ENCODE measurements at places on chromosomes 12 and 14. TPM values are rescaled to one million over a fixed set of nuclear protein-coding genes. Genes with fewer than 3 reads are reported as not detected.

Gene C3AR1
- total RNA-seq = 6.6 TPM

Gene MYL2
- total RNA-seq = not detected

Gene CIROP
- not detected for total RNA-seq

Gene RIN3
- 31.8 TPM for total RNA-seq

Gene TMEM179
- 1.5 TPM for total RNA-seq

Gene CARMIL3
- 3.3 TPM for total RNA-seq

DNA sequence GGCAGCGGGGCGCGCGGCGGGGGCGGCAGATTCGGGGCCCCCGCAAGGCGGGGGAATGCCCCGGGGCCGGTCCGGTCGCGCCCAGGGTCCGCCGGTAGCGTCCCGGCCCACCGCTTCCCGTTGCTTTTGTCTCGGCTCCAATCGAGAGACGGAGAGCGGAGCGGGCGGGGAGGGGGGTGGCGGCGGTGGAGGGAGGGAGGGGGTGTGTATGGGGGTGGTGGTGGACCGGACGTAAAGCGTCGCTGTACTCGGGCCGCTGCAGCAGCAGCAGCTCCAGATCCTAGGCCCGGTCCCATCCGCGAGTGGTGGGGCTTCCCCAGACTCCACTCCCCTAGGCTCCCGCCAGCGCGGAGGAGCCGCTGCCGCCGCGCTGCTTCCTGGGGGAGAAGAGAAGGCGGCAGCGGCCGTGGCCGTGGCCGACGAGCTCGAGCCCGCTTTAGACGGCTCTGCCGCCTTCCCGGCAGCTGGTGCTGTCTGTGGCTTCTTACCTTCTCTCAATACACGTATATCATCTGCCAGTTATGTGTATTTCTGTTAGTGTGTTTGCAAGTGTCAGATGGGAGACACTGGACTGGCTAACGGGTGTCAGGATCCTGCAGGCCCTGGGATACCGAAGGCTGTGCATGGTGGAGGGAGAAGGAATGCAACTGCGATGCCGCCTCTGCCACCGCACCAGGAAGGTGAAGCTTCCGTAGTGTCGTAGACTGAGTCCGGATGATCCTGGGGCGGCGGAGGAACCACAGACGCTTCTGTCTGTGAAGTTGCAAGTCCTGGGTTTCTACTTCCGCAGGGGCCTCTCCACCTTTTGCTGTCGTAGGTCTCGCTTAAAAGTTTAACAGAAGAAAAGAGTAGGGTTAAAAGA is 508 bp downstream of the CNOT2 start:
- peaks cover 44% of the 10 kb centered on the region for H3K4me1 ChIP-seq
- peak overlapping the region; percentile 87 for H3K27ac ChIP-seq
- H3K4me3 ChIP-seq = peak overlapping the region; percentile 70
- H3K27me3 ChIP-seq = no peaks in the 10 kb centered on the region
- DNase-seq = peak; percentile 85

- peak overlapping the region; percentile 22 for H3K27ac ChIP-seq
- no peak for DNase-seq
- H3K4me1 ChIP-seq = no peaks in the 10 kb centered on the region
- peak overlapping the region; percentile 54 for H3K4me3 ChIP-seq
- no peaks in the 10 kb centered on the region for H3K27me3 ChIP-seq
These were observed 641 bp downstream of the LRRC43 start for GRCh38 chr12:122183588-122183940.

- H3K4me1 ChIP-seq = no peaks in the 10 kb centered on the region
- no peaks in the 10 kb centered on the region for H3K27me3 ChIP-seq
- H3K4me3 ChIP-seq = no peak overlapping the region
- H3K36me3 ChIP-seq = no peaks in the 10 kb centered on the region
- no peak for DNase-seq
These were observed 103.0 kb downstream of the PUS7L start for GRCh38 chr12:43655586-43655985.

DNA sequence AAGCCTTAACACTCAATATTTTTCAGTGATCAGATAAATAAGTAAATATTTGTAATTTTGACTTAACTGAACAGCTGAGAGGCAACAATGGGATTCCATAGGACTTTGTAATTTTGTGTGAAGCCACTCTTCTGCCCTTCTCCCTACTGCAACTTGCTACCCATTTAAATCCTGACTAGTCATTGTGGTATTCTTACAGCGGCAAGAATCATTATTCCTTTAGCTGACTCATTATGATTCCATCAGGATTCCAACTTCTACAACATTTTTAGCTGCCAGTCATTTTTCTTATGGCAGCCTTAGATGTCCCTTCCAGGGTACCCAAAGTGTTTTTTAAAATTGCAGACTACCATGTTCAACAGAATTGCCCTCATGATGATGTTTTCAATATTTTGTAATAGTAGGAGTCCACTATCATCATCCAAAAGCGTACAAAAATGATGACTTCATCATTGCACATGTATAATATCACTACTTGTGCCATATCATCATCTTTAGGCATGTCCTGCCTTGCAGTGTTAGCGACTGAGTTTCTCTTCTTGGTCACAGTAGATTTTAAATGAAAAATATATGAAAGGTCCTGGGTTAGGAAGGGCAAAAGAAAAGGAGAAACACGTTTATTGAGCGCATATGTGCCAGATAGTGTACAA is 5.1 kb upstream of the MAGOHB start:
- no peak overlapping the region for H3K27ac ChIP-seq
- no peaks in the 10 kb centered on the region for H3K36me3 ChIP-seq
- peaks cover 3% of the 10 kb centered on the region for H3K4me1 ChIP-seq
- no peak overlapping the region for H3K4me3 ChIP-seq
- no peaks in the 10 kb centered on the region for H3K27me3 ChIP-seq
- no peak for DNase-seq

GRCh38 chr12:20602641-20603391 is 92.3 kb upstream of the SLCO1C1 start:
- H3K27me3 ChIP-seq = no peaks in the 10 kb centered on the region
- DNase-seq = no peak
- H3K4me3 ChIP-seq = no peak overlapping the region
- H3K36me3 ChIP-seq = no peaks in the 10 kb centered on the region

- DNase-seq = no peak
- H3K36me3 ChIP-seq = peaks cover 56% of the 10 kb centered on the region
- no peaks in the 10 kb centered on the region for H3K4me1 ChIP-seq
These were observed 58.9 kb upstream of the ANKS1B start for GRCh38 chr12:100043631-100044030.

- H3K27ac ChIP-seq = no peak overlapping the region
- no peaks in the 10 kb centered on the region for H3K36me3 ChIP-seq
- peaks cover 32% of the 10 kb centered on the region for H3K4me1 ChIP-seq
- no peak overlapping the region for H3K4me3 ChIP-seq
- no peaks in the 10 kb centered on the region for H3K27me3 ChIP-seq
These were observed 11.9 kb downstream of the AEBP2 start for GRCh38 chr12:19451196-19451595.

DNA sequence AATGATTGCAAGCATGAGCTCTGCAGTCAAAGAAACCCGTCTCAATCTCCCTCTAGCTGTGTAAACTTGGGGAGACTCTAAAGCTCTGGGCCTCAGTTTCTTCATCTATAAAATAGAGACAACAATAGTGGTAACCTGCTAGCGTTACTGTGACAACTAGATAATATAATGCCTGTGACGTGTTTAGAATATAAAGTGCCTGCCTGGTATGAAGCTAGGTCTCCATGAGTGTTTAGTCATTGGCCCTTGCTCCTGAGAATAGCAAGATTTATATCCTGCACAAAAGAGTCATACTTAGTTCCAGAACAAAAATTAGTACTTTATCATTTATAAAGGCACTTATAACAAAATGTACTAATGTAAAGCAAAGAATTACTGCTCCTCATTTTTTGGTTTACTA is 8.8 kb upstream of the DCP1B start:
- no peaks in the 10 kb centered on the region for H3K36me3 ChIP-seq
- no peak overlapping the region for H3K4me3 ChIP-seq
- H3K4me1 ChIP-seq = no peaks in the 10 kb centered on the region
- no peak for DNase-seq

DNA sequence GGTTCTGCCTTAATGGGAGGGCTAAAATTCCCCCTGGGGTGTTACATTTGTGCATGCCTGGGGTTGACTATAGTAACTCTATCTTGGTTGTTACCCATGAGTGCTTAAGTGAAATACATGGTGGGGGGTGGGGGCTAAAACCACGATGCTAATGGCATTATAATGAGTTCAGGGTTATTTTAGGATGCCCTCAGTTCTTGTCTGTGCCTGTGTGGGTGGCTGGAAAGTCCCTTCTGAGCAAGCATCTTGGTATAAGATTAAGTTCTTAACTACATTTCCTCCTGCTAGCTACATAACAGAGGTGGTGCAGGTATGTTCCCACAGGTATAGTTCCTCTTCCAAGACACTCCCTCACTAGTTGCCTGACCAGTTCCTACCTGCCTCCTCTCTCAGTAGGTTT is 822.3 kb downstream of the LRFN5 start:
- H3K27ac ChIP-seq = no peak overlapping the region
- no peak overlapping the region for H3K4me3 ChIP-seq
- no peaks in the 10 kb centered on the region for H3K4me1 ChIP-seq
- H3K27me3 ChIP-seq = no peaks in the 10 kb centered on the region
- H3K36me3 ChIP-seq = no peaks in the 10 kb centered on the region
- DNase-seq = no peak

DNA sequence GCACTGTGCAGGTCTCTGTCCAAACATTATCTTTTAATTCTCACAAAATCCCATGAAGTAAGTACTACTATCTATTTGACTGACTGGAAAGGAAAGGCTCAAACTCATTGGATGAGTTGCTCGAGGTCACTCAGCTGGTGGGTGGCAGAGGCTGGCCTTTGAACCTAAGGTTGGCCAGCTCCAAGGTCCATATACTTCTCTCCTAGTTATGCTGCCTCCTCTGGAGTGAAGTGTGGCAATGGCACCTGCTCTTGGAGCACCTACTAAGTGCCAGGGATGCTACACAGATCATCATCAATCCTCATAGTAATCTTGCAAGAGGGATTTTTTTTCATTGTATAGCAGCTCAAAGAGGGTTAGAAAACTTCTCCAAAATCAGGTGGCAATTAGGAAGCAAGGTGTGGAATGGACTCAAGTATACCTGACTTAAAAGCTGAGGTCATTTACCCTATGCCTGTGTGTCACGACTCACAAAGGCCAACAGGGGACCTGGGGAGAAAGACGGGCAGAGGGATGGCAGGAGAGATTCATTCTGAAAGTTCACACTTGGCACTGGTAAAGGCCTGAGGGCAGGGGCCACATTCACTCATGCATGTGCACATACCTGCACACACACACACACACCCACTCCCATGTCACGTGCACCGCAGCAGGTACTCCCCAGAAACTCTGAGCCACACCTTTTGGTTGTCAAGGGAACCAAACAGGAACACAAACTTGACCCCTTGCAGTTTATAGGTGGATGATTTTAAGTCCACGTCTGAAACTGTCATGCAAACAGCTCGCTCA is 146.4 kb downstream of the FOXN3 start:
- no peak overlapping the region for H3K4me3 ChIP-seq
- H3K36me3 ChIP-seq = no peaks in the 10 kb centered on the region
- no peaks in the 10 kb centered on the region for H3K27me3 ChIP-seq

DNA sequence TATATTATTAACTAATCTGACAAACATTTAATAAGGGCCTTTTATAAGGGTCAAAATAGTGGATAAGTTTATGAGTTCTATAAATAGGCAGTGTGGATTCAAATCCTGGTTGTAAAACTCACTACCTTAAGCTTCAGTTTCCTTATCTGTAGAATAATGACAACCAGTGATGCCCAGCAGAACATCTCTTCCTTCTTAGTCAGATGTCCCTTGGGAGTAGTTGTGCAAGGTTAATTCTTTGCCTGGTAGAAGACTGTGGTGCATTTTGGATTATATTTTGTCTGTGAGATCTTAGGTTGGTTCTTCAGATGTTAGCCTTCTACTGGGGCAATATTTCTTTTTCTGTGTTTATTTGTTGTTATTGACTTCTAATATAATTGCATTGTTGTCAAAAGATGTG is 59.5 kb downstream of the ARID2 start:
- H3K36me3 ChIP-seq = no peaks in the 10 kb centered on the region
- no peak for DNase-seq
- no peak overlapping the region for H3K27ac ChIP-seq
- no peaks in the 10 kb centered on the region for H3K4me1 ChIP-seq
- no peaks in the 10 kb centered on the region for H3K27me3 ChIP-seq
- no peak overlapping the region for H3K4me3 ChIP-seq

DNA sequence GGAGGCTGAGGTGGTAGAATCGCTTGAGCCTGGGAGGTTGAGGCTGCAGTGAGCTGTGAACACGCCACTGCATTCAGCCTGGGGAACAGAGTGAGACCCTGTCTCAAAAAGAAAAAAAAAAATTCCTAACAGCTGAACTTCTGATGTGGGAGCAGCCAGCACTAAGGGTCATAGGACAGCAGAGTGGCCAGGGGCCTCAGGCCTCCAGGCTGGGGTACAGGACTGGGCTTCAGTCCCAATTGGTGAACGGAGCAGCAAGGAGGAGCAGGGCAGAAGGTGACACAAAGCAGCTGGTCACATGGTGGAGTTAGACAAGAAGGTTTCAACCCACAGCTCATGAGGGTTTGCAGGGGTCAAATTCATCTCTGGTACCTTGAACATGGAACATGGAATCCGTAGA is 40.8 kb upstream of the NRXN3 start:
- H3K27me3 ChIP-seq = no peaks in the 10 kb centered on the region
- H3K4me1 ChIP-seq = no peaks in the 10 kb centered on the region
- no peak overlapping the region for H3K27ac ChIP-seq
- no peak for DNase-seq
- H3K4me3 ChIP-seq = no peak overlapping the region

DNA sequence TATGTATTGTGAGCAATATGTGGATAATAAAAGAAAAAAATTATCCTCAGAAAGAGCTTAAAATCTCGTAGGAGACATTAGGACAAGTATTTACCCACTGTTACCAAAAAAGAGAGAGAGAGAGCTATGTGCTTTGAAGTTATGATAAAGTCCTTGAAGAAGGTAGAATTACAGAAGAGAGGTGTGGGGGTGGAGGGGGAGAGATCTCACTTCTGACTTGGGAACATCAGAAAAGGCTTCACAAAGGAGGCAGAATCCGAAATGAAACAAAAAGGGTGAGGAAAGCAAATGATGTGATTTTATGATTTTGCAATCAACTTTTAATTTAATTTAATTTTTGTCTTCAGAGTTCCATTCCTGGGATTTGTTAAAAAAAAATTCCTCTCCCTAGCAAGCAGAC is 311.8 kb upstream of the ATP2B1 start:
- peaks cover 12% of the 10 kb centered on the region for H3K4me1 ChIP-seq
- no peak for DNase-seq
- H3K36me3 ChIP-seq = no peaks in the 10 kb centered on the region
- H3K27me3 ChIP-seq = no peaks in the 10 kb centered on the region
- no peak overlapping the region for H3K27ac ChIP-seq

DNA sequence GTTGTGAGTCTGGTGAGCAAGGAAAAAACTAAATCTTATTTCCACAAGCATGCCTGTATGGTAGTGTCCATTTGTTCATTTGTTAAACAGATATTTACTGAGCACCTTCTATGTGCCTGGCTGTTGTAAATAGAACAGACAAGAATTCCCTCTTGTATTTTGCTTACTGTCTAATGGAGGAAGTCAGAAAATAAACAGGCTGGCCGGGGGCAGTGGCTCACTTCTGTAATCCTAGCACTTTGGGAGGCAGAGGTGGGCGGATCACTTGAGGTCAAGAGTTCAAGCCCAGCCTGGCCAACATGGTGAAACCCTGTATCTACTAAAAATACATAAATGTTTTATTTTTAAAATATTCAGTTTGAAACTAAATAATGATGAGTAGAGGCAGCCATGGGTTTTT is 79.3 kb downstream of the GTF2A1 start:
- H3K27me3 ChIP-seq = no peaks in the 10 kb centered on the region
- no peak for DNase-seq
- H3K4me3 ChIP-seq = no peak overlapping the region
- no peak overlapping the region for H3K27ac ChIP-seq
- no peaks in the 10 kb centered on the region for H3K36me3 ChIP-seq

Data from sigmoid colon (tissue), 7 donors.